ENCODE measurements at places on chromosomes 2 and 18.

DNA sequence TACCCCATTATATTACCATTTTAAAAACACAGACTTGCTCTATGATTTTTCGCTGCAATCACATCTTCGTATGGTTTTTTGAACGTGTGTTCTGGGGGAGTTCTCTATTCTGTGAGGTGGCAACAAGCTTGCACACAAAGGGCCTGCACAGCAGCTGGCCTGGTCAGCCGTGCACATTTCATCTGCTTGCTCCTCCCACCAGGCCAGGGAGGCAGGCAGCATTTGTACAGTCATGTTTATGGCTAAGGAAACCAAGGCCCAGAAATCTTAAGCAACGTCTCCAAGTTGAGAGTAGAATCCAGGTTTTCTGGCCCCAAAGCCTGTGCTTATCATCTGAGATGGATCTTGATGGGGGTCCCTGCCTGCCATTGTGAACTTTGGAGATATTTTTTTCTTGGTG, 106.4 kb upstream of the SMIM21 start:
- no peak for DNase-seq

- no peak for DNase-seq
These were observed 293.7 kb downstream of the NYAP2 start for GRCh38 chr2:225693259-225693658.

- no peak for DNase-seq
These were observed 104.1 kb upstream of the GATA6 start for GRCh38 chr18:22065311-22065710.

DNA sequence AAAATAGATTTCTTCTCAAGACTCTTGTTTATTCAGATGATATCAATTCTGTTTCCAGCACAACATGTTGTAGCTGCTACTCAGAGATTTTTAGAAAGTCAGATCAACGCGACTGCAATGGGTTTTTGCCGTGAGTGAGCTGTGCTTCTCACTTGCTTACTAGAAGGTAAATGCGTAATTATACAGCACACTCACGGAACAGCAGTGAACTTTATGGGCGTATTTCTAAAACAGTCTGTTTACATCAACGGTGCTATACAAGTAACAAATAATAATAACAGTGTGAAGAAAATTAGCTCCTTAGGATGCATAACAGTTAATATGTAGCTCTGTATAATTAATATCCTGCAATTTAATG, 533.6 kb downstream of the RNF144A start:
- no peak for DNase-seq

DNA sequence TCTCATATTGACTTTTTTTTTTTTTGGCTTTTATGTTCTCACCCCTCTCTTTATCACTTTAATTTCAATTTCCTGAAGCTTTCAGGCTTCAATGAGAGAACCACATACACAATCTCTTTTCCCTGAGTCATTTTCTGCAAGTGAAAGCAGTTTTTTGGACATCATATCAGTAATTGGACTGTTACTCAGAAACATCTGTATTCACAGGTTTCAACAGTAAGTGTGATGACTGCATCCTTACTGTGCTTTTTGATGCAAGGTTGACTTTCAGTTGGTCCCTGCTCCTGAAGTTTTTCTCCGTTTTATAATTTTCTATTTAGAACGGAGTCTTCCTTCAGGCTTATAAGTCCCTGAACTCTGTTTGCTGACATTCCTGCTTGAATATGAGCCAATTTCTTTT, 70.5 kb upstream of the CCBE1 start:
- DNase-seq = no peak

GRCh38 chr2:120650022-120650644, 85.5 kb upstream of the GLI2 start:
- DNase-seq = no peak

DNA sequence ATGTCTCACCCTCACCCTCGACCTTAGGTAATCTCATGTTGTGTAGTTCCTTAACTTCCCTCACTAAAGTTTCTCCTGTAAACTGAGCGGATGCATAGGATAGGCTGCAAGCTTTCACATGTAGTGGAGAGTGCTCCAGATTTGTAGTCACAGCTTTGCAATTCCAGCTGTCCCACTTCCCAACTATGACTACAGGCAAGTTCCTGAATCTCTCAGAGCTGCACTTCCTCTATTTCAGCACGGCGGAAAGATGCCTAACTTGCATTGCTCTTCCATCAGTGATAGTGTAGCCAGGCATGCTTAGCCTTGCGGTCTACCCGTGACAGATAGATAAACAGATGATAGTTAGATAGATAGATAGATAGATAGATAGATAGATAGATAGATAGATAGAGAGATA, 183.1 kb upstream of the CCDC68 start:
- DNase-seq = no peak

GRCh38 chr18:23421277-23421676, 31.8 kb upstream of the RIOK3 start:
- DNase-seq = no peak
